Psoas muscle (tissue), 8 donors: ENCODE measurements at places on chromosomes 6 and 20. TPM values are rescaled to one million over a fixed set of nuclear protein-coding genes. Genes with fewer than 3 reads are reported as not detected.

The GTSF1L gene
- polyA plus RNA-seq = not detected

The MLIP gene
- polyA plus RNA-seq = 163 TPM

GRCh38 chr6:36829919-36830544 is 9.2 kb downstream of the CPNE5 start:
- no peaks in the 10 kb centered on the region for H3K27me3 ChIP-seq
- H3K27ac ChIP-seq = peak overlapping the region; percentile 51
- peak; percentile 85 for DNase-seq
- H3K4me3 ChIP-seq = peak overlapping the region; percentile 29

DNA sequence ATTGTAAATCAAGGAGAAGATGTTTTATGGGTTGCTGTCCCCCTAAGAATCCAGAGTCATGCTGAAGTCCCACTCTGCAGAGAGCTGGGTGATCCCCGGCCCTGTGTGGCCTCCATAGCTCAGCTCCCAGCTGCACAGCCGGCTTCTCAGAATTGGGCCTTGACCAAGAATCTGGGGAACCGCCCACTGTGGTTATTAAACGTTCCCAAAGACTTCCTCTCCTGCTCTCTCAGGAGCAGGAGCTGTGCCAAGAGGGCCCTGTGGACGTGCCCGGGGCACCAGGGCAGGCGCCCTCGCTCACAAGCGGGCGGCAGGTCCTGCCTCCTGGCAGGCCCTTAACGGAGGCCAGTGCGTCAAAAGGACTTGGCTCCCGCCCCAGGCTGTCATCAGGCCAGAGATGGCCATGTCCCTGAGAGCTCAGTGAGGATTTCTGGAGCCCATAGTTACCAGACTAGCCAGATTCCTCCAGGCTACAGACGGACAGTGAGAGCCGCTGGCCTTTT is 30.4 kb downstream of the ZC3H12D start:
- peaks cover 1% of the 10 kb centered on the region for H3K27me3 ChIP-seq
- H3K4me1 ChIP-seq = peaks cover 22% of the 10 kb centered on the region
- H3K36me3 ChIP-seq = no peaks in the 10 kb centered on the region

DNA sequence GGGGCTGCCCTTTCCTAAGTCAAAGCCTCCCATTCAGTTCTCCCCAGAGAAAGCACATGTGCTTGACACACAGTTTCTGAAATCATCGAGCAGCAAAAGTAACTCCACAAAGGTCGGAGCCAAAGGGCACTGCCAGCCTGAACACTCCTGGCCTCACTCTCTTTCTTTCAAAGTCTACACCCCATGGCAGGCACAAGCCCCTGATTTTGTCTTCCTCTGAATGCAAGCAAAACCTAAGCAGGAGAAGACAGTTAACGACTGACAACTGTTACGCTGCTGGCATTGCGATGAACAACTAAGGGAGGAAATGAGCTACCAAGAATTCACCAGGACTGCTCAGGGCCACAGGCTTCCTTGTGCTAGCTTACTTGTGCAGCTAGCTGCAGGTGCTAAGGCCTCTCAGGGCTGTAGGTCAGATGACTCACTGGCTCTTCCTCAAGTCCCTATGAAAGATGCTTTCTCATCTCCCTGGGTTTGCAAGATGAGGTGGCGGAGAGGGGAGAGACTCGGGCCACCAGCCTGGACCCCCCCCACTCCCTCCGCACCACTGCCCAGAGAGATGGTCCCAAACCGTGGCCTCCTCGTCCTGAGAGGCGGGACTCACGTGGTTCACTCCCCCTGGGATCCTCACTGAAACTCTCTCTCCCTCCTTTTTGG is 208.2 kb downstream of the DLL1 start:
- H3K4me3 ChIP-seq = no peak overlapping the region
- no peaks in the 10 kb centered on the region for H3K27me3 ChIP-seq
- H3K36me3 ChIP-seq = no peaks in the 10 kb centered on the region
- no peak for DNase-seq
- H3K4me1 ChIP-seq = peaks cover 4% of the 10 kb centered on the region
